Erythroblast (primary cell): ENCODE measurements at places on chromosomes 2 and 18.

- DNase-seq, result no peak
Measured at GRCh38 chr18:12336887-12337286, 28.8 kb downstream of the TUBB6 start.

DNA sequence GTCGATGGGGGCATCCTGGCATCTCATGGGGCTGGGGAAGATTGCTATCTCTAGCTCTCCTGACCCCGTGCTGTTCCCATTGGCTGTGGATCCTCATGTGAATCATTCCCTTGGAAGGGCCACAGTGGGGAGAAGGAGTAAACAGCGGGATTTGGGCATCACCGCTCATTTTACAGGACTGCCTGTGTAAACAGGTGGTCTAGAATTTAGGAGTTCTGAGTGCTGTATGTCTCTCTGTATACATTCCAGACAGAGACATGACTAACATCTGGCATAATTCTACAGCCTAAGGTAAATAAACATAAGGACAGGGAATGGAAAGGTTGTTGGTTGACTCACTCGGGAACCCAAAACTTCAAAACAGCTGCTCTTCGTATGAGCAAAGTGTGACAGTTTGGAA, 92.7 kb downstream of the COPS8 start:
- DNase-seq, result no peak

GRCh38 chr2:65864619-65865018, 432.2 kb upstream of the SPRED2 start:
- DNase-seq, result no peak

GRCh38 chr2:82781176-82781915, 1677.7 kb downstream of the SUCLG1 start:
- no peak for DNase-seq

DNA sequence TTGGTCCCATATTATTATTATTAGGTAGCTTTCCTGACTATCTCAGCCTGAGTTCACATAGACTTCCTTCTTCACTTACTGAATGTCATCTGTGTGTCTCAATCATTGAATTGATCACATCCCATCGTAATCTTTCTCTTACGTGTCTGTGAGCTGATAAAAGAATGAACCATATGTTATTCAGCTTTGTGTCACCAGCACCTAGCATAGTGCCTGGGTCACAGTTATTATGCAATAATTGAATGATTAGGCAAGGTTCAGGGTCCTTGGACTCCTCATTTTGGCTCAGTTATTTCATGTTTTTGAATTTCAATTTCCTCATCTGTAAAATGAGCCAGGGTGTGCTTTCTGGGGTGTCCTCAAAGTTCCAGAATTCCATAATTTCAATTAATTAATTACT, 107.2 kb downstream of the ZEB2 start:
- DNase-seq, result peak; percentile 77

GRCh38 chr2:62565309-62565908, 59.4 kb upstream of the TMEM17 start:
- DNase-seq, result no peak

- peak; percentile 24 for DNase-seq
Measured at GRCh38 chr2:50535971-50536759, 495.8 kb downstream of the NRXN1 start.

DNA sequence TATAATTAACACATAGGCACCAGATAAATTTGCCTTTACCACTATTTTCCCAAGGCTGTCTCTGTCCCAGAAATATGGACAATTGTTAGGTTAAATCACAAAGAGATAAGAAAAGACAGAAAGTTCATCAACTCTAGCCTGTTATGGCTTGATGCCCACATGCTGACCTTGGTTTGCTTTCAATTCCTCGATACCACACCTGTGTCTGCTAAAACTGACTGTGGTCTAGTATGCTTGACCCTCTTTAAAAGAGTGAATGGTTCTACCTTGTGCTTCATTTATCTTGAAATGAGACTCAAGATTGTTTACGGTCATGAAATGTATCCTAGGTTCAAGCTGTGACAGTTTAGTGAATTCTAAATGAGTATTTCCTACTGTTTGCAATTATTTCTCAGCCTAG, 909.0 kb upstream of the LRRTM1 start:
- no peak for DNase-seq

DNA sequence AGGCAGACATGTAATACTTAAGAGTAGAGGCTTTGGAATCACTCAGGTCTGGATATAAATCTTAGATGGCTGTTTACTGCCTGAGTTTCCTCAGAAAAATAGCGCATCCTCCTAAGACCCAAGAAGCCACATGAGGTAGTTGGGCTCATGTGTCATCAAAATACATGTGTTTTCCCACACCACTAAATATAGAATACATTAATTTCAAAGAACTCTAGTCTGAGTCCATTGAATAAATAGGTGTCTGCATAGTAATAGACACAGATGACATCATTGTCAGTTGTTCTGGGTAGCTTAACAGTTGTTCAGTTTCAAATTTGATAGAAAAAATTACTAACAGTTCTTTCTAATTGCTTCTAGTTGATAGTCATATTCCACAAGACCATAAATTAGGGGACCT, 9.6 kb downstream of the PPP1R1C start:
- DNase-seq, result no peak

DNA sequence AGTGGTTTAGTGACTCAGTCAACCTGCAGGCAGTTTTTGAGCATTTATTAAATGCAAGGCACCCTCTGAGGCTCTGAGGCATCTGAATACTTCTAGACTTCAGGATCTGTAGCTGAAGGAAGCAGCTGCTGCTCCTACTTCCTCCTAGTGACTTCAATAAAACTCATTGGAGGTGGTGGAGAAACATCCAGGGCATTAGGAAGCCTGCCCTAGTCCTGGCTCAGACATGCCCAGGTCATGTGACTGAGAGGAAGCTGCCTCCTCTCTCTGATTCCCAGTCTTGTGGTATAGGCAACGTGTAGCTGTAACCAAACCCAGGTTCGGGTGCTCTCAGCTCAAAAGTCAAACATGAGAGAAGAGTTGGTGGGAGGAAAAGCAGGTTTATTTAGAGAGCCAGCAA, 287.2 kb upstream of the GYPC start:
- no peak for DNase-seq

DNA sequence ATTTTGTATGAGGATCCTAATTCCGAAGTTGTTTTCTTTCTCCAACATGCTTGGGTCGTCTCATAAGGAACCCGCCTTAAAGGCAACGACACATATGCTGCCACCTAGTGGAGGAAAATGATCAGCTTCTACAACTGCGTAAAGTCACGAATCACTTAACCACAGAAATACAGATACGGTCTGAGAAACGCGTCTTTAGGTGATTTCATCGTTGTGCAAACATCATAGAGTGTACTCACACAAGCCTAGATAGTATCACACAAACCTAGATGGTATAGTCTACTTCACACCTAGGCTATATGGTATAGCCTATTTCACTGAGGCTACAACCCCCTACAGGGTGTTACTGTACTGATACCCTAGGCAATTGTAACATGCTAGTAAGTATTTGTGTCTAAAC, 13.1 kb downstream of the GNLY start:
- peak; percentile 86 for DNase-seq

DNA sequence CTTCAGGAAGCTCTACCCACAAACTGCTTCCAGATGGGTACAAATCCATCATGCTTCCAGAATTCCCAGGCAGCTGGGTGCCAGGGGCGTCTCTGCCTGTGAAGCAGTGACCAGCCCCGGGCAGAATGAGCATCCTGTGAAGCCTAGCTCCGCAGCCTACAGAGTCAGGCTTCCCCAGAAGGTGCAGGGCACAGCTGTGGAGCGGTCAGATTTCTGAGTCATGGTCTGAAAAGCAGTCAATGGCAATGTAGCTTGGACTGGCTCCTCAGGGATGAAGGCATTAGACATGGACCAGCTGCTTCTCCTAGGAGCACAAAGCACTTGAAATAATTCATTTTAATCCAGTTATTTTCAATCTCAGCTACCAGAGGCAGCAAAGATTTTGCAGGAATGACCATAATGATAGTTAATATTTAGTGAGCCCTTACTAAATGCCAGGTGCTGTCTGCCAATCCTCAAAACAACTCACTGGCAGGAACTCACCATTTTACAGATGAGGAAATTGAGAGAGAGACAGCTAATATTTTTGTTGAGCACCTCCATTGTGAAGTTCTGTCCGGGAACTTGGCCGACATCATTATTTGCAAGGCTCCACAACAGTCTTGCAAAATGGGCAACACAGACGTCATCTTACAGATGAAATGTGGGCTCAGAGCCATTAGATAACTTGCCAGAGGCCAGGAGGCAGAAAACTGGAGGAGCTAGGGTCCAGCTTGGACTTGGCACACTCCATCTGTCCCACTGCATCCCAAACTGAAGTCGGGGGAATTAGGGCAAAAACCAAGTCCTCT, 31.7 kb downstream of the ACMSD start:
- DNase-seq, result no peak

DNA sequence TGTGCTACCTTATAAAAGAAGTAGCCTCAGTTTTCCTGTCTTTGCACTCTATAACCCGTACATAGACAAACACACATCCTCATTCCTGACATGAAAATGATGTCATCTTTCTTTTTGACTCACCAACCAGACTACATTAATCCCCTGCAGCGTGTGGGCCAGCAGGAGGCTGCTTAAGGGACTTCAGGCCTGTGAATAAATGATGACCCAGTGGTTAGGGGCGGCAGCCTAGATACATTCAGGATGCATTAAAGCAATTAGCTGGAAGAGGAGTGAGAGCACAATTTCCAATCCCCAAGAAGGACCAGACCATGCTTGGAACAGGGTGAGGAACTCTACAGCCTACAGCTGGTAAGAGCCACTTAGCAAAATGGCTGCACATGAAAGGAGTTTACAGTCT, 57.3 kb upstream of the KLF7 start:
- no peak for DNase-seq

DNA sequence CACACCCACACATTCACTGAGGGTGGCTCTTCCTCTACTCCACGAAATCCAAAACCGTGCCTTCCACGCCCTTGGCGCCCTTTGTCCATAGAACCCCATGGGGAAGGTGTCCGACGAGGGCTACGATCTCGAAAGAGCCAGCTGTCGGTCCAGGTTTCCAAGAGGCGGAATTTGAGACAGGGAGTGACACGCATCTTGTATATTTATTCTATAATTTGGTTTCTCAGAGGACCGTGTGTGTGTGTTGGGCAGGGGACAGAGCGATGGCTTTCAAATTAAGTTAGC, 726 bp downstream of the C2orf69 start:
- no peak for DNase-seq

- no peak for DNase-seq
Measured at GRCh38 chr2:233672886-233673285, 1.2 kb downstream of the UGT1A9 start.

- no peak for DNase-seq
Measured at GRCh38 chr2:137847443-137847842, 116.8 kb upstream of the HNMT start.

DNA sequence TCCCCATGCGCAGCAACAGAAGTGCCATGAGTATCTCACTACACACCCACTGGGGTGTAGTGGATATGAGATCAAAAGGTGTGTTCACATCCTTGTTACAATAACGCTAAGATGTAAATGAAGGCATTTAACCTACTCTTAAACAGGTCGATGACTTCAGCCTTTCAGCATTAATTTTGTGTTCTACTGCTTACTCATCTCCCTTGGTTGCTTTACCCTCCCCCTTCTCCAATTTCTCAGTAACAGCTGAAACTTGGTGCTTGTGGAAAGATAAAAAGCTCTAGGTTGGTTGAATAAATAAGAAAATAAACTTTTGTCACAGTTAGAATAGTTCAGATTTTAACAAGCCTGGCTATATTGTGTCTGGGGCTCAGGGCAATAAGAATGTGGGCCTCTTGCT, 147.5 kb upstream of the SESTD1 start:
- DNase-seq, result no peak

DNA sequence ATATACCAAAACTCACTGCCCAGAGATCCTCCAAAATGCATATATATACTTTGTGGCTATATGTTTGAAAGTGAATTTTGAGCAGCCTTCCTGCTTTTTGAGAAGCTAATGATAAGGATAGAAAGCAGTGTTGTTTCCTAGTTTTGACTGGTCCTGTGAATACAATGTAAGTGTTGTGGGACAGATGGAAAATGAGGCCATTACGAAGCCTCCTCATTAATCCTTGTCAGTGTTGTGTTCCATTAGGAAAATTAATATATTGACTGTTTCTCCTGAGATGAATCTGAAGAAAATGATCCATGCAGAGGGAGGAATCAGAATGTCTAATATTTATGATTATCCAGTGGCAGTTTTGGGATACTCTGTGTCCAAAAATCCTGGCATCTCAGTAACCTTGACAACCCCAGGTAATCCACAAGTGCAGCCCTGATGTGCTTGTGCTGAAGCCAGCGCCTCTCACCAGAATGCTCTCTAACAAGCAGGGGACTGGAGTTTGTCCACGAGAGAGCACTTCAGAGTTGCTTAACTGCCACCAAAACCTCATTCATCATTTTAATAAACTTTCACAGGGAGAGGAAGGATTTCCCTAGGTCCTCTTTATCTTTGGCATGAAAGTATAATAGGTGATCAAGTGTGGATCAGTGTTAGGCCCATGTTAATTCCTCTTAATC, 418.6 kb downstream of the CMPK2 start:
- no peak for DNase-seq

GRCh38 chr2:20682167-20682920, 15.4 kb downstream of the GDF7 start:
- no peak for DNase-seq

GRCh38 chr2:98533547-98533946, 74.8 kb downstream of the COA5 start:
- no peak for DNase-seq

DNA sequence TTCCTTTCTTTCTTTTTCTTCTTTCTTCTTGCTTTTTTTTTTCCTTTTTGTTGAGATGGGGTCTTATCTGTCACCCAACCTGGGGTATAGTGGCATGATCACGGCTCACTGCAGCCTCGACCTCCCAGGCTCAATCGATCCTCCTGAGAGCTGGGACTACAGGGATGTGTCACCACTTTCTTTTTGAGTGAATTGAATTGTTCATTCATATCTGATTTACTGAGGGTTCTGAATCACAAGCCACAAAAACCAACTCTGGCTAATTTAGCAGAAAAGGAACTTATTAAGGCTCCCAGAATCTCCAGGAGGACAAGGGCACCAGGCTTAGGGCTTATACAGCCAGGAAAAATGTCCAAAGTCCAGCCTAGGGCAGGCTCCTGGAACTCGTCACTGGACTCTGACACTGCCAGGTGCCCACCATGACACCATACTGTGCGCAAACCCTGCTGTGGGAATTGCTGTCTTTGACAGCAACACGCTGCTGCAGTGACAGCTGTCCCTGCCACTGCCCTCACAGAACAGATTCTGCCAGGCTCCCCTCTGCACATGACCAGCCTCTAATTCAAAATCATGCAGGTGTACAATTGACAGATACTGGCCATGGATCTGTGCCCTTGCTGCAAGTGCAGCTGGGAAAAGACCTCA, 42.9 kb upstream of the EML6 start:
- DNase-seq, result no peak

DNA sequence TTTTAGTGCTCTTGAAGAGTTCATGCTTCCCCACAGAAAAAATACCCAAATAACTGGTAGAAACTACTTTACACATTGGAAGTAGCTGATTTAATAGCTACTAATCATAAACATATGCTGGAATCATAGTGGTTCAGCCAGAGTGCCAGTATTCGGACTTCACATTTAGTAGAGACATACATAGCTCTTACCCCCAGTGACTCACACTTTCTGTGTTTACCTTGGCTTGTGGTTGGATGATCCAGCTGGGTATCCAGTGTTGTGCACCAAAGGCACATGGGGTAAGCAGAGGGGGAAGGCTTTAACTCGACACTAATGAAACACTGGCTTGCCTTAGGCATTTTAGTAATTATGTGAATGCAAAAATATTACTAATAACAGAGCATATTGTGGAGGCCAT, 18.1 kb downstream of the ARHGAP28 start:
- no peak for DNase-seq
